ENCODE measurements at places on chromosomes 3 and 15.

GRCh38 chr3:140954576-140954975 is 12.9 kb downstream of the SLC25A36 start:
- no peak for DNase-seq

DNA sequence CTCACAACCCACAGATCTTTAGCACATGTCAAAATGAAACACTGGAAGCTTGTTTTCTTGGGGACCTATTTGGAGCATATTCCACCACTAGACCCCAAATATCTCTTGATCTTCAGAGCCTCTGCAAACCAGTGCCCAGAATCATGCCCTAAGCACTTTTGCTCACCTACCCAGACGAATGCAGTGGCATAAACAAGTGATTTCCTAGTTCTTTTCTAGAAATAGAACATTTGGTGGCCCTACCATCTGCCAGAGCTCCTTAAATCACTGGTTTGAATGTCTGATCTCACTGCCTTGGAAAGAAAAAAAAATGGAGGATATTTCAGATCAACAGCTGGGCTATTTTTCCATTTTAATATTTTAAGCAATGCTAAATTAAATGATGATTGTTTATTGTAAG is 5.3 kb downstream of the ZIC4 start:
- no peak for DNase-seq

DNA sequence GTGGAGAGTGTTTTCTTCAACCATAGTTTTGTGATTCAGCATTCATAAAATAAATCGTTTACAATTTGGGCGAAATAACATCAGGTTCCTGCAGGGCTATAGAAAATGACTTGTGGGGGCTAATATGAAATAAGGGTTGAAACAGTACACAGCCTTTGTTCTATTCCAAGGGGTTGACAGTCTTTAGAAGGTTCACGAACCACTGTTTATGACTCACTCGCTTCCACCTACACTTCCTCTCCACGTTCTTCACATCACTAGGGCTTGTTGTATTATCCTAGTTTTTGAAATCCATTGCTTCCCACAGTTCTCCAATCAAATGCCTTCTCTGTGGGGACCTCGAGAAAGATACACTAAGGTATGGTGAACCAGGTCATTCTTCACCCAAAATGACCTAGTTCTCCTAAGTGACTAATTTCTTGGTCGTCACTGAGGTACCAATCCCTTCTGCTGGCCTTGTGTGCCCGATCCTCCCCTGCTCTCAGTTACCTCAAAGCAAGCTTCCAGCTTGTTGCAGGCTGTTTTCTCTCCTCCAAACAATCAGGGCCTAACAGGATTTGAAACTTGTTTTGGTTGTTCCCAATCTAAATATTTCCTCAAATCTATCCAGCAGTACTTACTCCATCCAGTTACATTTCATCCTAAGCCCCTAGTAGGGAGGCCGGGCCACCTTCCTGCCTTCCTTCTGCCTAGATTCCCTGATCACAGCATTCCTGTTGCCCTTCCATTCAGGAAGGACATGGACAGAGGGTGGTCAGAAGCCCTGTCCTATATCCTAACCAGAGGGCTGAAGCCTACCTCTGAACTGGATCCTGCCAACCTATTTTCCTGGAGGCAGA is 23.1 kb upstream of the TBL1XR1 start:
- DNase-seq = no peak

GRCh38 chr15:78207110-78207458 is 27.3 kb downstream of the ACSBG1 start:
- DNase-seq = no peak

- DNase-seq = no peak
These were observed 11.0 kb upstream of the CTNNB1 start for GRCh38 chr3:41188306-41188705.

GRCh38 chr3:156554515-156554841 is 439 bp downstream of the SSR3 start:
- DNase-seq = no peak

- no peak for DNase-seq
These were observed 57.2 kb upstream of the SLC7A14 start for GRCh38 chr3:170642882-170643601.

- peak; percentile 73 for DNase-seq
These were observed 28.0 kb upstream of the LACTB start for GRCh38 chr15:63093486-63094205.

DNA sequence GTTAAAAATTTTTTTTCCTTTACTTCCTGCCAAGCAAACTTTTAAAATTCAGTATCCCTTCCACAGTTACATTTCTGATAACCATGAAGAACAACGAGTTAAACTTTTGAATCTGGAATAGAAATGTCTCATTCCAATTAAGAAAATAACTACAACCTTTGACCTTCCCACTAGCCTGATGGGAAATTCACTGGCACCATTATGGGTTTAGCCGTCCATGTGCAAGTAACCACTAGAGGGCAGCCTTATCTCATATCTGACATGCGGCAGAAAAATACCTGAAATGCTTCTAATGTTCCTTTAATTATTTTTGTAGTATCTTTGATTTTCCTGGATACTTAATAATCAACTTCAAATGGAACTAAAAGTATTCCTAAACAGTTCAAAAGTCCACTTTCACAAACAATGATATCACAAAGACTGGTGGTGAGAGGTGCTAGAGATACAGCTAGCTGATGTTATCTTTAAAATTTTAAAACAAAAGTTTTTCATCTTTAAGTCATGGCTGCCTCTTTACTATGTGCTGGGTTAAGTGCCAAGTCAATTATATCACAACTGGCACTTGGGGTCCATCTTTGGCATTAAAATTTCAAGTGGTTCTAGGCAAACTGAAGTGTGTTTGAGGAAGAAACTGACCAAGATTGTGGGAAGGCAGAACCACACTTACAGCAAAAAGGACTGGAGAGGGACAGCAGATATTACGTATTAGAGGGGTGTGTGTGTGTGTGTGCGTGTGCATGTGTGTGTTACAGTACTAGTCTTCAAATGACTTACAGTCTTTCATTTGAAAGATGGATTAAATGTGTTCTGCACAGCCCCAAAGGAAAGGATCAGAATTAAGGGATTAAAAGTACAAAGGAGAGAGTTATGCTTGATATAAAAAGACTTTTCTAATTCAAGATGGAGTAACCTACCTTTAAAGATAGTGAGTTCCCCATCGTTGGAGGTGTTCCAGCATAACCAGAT is 107.1 kb upstream of the ICE2 start:
- peak; percentile 68 for DNase-seq

DNA sequence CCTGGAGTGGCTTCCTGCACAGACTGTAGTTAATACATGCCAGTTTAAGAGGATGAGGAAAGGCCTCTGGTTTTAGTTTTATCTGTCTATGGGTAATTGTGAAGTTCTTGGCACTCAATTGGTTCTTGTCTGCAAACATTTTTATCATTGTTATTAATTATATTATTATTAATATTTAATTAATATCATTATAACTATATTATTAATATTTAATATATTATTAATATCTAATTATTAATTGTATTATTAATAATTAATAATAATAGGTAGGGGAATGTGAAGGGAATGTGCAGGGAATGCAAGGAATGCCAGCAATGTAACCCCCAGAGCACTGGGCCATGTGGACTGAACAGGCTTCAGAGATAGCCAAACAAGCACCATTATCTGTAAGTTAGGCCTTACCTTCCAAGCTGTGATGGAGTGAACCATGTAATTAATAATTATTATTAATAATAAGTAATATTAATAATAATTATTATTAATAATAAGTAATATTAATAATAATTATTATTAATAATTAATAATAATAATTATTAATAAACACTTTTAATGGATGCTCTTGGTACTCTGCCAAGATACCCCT is 79.8 kb upstream of the NMNAT3 start:
- no peak for DNase-seq

DNA sequence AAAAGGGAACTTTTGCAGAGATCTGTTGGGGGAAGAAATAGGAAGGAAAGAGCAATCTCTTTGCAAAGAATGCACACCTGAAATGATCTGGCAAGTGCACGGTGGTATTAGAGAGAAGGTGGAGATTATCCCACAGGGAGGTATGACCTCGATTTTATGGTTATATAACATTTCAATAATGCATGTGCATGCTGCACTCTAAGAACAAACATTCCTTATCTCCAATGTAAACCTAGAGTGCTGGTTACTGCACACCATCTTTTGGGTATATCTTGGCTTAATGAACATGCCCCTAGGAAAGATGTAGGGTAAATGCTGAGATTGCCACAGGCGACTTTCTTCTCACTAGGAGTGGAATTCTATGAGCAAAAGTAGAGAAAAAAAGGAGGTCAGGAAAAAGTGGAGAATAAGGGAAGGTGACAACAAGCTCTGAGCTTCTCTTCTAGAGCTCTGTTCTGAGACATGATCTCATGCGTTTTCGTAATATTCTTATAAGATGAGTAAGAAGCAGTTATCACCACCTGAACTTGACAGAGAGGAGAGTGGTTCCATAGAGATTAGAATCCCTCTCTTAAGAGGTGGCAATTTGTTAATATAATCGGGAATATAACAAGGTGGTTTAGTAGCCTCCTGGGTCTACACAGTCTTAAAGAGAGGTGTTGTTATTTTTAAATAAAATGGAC is 117.5 kb upstream of the TMC3 start:
- DNase-seq = peak; percentile 56

- DNase-seq = no peak
These were observed 1.8 kb upstream of the CCR1 start for GRCh38 chr3:46209746-46210470.

DNA sequence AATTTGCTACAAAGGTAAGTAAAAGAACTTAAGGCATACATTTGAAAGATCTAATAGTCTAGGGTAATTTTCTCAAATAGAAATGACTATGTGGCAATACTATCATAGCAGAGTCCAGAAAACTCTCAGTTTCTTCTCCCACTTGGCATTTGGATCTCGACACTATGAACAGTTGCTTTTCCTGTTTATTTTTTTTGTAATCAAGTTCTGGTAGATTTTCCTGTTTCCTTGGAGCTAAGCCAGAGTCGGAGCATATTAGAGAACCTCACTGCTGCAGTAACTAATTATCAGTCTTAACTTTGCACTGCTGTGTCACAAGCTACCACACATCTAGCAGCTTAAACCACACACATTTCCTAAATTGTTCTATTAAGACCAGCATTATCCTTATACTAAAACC is 44.9 kb upstream of the ZNF385D start:
- no peak for DNase-seq

DNA sequence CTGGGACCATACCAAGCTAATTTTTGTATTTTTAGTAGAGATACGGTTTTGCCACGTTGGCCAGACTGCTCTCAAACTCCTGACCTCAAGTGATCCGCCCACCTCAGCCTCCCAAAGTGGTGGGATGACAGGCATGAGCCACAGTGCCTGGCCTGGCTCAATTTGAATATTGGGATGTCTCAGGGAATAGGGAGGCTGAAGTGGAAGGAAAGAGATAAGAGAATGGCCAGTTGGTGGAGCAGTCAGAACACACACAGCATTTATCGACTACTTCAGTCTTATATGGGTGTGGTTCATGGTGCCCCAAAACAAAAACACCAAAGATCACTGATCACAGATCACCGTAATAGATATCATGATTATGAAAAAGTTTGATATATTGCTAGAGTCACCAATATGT is 144.4 kb downstream of the GMNC start:
- DNase-seq = no peak

- DNase-seq = no peak
These were observed 530.8 kb downstream of the FOXP1 start for GRCh38 chr3:71052716-71053115.

- DNase-seq = peak; percentile 72
These were observed 66.4 kb downstream of the TCF12 start for GRCh38 chr15:56984681-56985481.

DNA sequence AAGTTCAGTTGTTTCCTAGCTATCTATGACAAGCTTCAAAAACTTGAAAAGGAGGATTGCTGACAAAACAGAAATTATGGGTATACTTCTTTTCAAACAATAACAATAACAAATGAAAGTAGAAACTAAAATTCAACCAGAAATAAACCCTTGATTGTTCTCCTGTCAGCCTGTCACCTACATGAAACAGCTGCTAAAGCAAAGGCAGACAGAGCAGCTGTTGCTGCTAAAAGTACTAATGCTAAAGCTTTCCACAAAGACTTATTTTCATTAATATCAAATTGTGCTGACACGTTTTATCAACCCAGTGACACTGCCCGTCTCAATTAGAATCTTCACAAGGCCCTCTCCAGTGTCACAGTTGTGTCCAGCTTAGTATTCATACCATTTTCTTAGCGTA is 533.2 kb upstream of the GBE1 start:
- DNase-seq = no peak

DNA sequence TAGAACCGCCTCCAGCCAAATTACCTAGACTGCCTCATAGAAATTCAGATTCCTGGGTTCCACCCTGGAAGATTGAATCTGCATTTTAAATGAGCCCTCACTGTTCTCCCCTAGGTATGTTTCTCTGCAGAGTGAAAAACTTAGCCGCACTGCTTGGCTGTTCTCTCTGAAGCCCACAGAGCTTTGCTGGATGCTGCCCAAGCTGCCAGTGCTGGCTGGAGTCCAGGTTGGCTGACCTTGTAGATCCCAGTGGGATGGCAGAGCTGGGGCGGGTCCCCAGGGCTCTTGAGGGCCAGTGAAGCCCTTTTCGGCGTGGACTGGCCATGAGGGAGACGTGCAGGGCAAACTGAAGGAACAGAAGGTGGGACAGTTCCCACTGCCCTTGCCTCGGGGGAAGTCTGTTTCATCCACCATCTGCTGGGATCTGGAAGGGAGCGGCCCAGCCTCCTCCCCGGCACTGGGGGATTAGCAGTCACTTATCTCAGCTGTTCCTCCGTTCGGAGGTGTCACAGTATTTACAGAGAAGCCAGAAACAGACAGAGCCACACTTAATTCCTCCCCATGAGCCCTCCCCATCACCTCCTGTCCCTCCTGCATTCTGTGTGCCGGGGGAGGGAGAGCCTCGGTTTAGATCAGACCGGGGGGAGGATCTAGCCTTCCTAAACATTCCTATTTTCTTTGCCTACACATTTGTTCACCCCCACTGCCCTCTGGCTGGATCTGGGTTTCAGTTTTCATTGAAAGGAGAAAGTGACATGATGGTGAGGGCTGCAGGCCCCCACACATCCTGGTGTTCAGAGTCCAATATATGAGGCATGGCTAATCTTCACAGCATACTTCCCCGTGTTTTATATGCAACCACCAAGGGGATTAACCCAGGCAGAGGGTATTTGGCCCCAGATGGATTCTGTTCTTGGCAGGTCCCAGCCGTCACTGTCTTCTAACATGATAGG is 4.1 kb upstream of the ACTC1 start:
- DNase-seq = peak; percentile 46

DNA sequence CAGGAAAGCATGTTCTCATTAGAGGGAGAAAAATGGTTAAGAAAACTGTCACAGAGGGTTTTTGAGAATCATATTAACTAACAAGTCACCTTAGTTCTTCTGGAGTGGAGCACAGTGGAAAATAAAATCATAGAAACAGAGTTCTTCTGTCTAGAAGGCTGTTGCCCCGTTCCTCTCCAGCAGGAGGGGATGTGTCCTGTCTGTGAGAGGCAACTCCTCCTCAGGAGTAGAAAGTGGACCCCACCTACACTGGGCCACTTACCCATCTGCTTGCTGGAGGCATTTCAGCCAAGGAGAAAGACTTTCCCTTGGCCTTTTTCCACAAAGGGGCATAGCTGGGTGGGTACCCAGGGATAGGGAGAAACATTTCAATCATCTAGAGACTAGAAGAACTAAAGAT is 106.6 kb downstream of the SSR3 start:
- peak; percentile 32 for DNase-seq
